Fibroblast of villous mesenchyme (primary cell): ENCODE measurements at places on chromosomes 16 and 17. TPM values are rescaled to one million over a fixed set of nuclear protein-coding genes. Genes with fewer than 3 reads are reported as not detected.

DNA sequence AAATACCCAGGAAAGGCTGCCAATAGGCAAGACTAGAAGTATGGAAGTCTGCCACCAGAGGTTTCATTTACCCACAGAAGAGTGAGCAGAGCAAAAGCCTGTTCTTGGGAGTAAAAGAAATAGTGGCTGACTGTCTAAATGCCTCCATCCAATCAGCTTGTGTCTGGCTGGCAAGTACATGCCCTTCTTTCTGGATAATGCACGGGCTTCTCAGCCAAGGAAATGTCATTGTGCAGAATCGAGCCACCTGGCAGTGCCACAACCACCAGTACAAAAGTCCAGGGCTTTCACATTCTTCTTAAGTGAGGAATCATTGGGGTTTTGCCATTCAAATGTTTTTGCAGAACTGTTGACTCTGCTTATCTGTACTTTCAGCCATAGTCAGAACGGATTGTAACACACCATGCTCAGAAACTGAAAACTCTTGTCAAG lies 10.1 kb upstream of the ERCC4 start:
- DNase-seq, result peak; percentile 67

- DNase-seq, result no peak
These were observed 109.7 kb upstream of the CLEC3A start for GRCh38 chr16:77912617-77913016.

DNA sequence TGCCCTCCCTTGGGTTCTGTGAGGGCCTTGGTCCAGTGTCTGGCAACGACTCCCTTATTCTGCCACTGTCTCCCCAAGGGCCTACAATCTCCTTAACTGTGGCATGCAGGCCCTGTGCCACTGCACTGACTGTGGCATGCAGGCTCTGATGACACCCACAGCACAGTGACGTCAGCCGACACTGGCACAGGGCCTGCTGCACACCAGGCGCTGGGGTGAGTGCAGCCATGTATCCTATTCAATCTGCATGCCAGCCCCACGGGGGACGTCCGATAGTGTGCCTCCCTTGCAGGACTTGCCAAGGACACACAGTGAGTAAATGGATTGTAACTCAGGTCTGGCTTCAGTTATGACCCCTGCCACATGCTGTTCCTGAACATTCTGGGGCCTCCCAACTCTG lies 39.8 kb upstream of the RASD1 start:
- no peak for DNase-seq

GRCh38 chr17:6048486-6048885 lies 21.7 kb upstream of the WSCD1 start:
- DNase-seq, result no peak

TNFRSF13B gene
- not detected in 2 replicates for total RNA-seq

- DNase-seq, result no peak
These were observed 27.7 kb downstream of the TPSG1 start for GRCh38 chr16:1197237-1197866.

PAQR4 gene
- total RNA-seq, result 4.3 and 5.2 TPM in 2 replicates

GRCh38 chr16:48318630-48319029 lies 66.6 kb downstream of the SIAH1 start:
- peak; percentile 69 for DNase-seq

DNA sequence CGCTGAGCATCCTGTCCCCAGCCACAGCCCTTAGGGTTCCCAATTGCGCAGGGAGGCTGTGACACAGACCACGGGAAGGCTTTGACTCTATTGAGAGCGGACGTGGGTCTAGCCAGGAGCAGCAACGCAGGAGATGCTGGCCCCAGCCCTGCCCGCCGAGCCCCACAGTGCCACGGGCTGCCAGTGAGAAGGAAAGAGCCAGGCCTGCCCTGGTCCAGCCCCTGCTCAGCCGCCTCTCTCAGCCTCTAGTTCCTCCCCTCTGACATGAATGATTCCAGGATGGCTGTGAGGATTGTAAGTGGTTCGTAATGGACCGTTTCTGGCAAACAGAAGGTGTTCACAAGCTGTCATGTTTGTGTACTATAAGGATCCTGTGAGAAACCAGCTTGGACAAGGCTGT lies 2.5 kb downstream of the BHLHA9 start:
- no peak for DNase-seq

- peak; percentile 47 for DNase-seq
These were observed 10.6 kb downstream of the FBXO39 start for GRCh38 chr17:6786618-6787017.

ABCA8 gene
- total RNA-seq, result 1.6 and 2.2 TPM in 2 replicates

TMEM92 gene
- under 0.01 TPM in 1 of 2 replicates, not detected in the other for total RNA-seq

NPIPA7 gene
- total RNA-seq, result 0.43 and 1.9 TPM in 2 replicates

PPY gene
- total RNA-seq, result not detected in 2 replicates

GNGT2 gene
- 0.32 TPM in 1 of 2 replicates, not detected in the other for total RNA-seq

- DNase-seq, result no peak
These were observed 1237.1 kb upstream of the GOT2 start for GRCh38 chr16:59971264-59971663.

GRCh38 chr16:4677390-4677789 lies 16.0 kb upstream of the NUDT16L1 start:
- DNase-seq, result no peak

NUP88 gene
- total RNA-seq, result 96.3 and 106 TPM in 2 replicates

DNA sequence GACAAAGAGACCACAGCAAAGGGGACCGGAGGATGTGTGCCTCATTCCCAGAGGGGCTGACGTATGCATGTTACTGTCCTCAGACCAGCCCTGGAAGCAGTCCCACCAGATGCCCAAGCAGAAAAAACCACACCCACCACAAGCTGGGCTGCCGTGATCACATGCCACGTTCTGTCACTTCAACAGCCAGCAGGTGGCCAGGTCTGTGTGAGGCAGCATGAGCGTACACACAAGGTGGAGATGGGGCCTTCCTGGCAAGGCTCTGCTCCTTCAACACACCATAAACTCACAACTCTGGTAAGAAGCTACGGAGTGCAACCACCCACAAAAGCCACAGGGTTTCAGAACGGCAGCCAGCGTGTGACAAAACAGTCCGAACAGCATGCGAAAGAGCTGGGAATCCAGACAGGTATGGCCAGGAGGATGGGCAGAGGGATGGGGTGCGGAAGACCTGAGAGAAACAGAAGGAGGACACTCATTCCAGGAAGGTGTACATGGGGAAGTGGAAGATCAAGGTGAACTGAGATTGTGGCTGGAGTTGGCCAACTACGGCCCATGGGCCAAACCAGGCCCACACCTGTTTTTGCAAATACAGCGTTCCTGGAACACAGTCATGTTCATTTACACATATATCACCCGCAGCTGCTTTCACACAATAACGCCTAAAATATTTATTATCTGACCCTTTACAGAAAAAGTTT lies 27.9 kb downstream of the MBTPS1 start:
- no peak for DNase-seq

DNA sequence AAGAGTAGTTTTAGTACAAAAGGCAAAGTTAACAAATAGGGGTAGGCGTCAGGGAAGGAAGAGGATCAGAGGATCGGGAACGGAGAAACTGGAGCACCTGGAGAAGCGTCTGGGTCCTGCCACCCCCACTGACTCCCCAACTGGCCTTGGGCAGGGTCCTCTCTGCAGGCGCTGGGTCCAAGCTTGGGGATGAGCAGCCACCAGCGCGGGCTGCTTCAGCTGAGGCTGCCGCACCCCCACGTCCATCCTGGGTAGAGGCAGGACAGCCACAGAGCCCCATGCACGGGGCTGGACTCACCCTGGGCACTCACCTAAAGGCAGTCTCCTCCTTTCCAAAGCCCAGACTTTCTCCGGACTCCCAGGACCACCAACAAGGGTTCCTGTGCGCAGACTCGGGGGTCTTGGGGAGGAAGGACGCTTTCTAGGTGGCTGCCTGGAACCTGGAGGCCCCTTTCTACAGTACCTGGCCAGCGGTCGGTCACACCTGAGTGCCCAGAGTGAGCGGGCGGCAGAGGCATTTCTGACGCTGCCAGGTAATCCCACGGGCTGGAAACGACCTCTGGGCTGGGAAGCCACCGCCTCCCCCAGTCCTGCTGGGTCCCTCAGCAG lies 1.1 kb downstream of the HS3ST6 start:
- no peak for DNase-seq

OR1A1 gene
- total RNA-seq, result not detected in 2 replicates

DNA sequence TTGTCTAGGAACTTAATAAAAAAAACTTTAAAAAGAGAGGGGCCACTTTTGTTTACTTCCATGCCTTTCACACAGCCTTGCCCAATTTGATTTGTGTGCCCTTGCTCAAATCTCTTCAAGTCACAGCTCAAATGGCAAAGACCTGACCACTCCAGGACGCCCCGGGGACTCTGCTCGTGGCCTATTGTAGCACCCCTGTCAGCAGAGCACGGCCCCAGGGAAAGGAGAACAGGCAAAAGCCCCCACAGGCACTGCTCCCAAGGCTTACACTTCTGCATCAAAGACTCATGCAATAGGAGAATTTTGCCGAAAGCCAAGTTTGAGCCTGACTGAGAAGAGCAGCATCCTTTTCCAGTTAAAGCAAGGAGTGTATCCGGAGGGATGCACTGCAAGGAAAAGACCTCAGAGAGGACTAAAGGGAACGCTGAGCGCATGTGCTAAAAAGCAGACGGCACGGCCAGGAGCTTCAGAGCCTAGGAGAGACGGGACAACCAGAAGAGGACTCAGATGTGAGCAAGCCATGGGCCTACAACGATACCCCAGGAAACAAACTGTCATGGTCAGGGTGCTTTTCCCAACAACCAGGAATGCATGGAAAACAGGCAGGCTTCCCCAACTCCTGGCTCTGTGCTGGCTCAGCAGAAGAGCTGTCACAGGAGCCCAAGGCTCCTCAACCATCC lies 8.2 kb downstream of the CREBBP start:
- DNase-seq, result no peak
